ENCODE measurements at places on chromosomes 1 and 21.

DNA sequence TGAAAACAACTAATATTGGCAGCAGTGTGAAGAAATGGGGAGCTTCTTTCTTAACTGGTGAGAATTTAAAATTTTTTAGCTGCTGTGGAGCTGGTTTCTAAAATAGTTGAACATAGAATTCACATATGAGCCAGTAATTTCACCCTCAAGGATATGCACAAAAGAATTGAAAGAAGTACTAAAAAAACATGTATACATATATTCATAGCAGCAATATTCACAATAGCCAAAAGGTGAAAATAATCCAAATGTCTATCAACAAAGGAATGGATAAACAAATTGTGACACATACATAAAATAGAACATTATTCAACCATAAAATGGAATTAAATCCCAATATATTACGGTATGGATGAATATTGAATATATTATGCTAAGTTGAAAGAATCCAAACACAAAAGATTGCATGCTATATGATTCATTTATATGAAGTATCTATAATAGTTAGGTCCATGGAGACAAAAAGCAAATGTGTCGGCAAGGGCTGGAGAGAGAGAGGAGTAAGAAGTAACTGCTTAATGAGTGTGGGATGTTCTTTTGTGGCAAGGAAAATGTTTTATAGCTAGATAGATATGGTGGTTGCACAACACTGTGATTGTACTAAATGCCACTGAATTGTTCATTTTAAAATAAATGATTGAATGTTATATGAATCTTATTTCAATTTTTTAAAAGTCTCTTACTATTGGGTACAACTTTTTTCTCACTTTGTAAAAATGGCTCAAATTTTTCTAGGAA is 14.8 kb upstream of the COL11A1 start:
- DNase-seq: no peak

DNA sequence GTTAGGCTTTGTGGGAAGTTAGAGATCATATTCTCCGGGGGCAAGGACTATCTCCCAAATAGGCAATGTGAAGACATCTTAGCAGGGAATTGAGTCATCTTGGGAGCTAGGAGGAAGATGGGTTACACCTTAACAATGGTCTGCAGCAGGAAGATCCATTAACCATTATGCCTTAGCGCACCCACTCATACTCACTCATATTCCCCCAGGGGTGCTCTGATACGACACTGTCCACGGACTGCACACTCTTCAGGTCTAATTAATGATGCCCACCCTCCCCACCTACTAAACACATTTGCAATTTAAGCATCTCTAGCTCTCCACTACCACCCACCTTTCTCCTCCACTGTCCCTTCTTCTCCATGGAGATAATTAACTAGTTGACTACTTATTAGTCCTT is 857 bp upstream of the AK5 start:
- no peak for DNase-seq

DNA sequence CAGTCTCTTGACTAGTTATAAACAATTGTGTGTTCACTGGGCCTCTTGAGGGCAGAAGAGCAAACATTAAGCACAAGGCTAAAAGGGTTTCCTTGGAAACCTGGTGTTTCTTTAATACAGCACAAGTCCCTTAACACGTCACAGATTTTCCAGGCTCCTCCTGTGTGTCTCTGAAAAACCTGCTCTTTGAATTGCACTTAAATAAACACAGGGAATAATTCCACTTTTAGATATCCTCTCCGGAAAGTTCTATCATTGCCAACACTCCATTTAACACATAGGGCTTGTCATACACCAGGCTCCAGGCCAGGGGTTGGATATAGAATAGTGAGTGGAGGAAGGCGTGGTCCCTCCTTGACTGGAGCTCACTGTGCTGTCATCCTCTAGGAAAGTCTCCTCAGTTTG is 442.6 kb downstream of the DSCAM start:
- no peak for DNase-seq

DNA sequence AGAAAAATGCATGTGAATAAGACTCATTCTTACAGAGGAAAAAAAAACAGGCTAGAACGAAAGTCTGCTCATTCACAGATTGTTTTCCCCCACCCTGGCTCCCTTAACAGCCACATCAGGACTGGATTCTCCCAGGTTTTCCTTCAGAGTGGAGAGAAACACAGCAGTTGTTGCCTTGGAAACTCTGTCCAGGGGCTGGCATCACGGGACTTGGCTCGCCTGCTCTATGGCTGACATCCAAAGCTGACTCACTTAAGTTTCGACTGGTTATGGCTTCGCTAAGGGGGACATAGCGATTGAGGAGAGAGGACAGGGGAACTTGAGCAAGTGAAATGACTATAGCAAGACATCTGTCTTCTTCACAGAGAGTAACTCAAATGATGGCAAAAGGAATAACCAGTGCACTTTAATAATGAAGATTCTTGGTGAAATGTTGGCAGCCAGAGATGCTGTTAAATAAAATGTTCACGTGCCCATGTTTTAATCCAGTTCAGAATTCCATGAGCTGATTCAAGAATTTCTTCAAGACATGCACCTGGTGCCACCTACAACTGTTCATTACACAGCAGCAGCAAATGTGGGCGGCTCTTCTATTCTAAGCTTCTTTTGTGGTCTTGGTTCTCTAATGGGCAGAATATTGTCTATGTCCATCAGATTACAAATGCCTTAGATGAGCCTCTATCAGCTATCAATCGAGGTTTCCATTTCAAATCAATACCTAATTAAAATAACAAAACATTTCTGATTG is 21.8 kb downstream of the MIS18A start:
- no peak for DNase-seq

GRCh38 chr21:22791986-22792560 is 1793.9 kb downstream of the NCAM2 start:
- DNase-seq: no peak

- no peak for DNase-seq
Measured at GRCh38 chr1:63012339-63012738, 228.4 kb downstream of the ATG4C start.

GRCh38 chr1:234212764-234213657 is 160.2 kb upstream of the COA6 start:
- DNase-seq: no peak

DNA sequence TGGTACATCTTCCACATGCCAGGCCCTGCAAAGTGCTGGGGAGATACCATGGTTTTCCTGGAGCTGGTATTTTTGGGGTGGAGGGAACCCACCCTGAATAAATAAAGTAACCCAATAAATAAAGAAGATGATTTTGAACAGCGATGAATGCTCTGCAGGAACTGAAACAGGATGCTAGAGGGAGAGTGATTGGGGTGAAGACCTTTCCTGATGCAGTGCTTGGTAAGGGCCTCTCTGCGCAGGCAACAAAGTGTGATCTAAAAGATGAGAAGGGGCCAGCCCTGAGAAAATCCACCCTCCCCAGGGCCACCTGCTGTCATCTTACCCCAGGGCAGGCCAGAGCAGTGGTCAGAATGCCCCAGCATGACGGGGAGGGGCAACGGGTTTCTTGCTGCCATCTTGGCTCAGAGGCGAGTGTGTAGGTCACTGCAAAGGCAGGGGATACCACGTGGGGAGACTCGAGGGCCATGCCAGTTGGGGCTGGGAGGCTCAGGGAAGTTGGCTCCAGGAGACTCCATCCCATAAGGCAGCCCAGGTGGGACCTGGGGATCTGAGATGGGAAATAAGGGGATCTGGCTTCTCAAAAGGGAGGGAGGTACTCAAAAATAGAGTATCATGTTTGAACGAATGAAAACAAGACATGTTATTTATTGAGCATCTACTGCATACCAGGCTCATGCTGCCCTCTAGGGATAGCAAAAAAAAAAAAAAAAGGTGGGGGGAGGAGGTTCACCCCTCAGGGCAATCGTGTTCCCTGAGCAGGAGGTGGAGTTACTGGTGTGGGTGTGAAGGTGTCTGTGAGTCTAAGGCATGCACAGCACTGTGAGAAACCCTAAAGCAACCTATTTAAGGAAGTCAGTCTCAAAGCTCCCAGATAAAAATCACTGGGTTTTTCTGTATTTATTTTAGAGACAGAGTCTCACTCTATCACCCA is 2.8 kb downstream of the SRARP start:
- no peak for DNase-seq

DNA sequence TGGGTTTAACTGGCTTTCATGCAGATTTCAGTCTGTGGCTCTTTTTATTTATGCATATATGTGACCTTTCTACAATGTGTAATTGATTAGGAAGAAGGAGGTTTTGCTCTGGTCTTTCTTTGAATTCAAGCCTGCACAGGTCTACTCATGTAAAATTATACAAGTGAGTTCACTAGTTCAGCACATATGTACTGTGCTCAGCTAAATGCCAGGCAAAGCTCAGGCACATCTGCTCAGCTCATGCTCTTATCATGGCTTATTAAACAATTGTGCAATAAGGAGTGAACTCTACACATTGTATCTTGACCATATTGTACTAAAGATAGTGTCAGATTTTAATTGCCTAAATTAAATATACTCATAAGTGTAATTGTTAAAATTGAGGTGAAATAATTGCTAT is 378.4 kb downstream of the ADGRL2 start:
- DNase-seq: no peak

GRCh38 chr1:116203181-116203723 is 92.1 kb downstream of the MAB21L3 start:
- DNase-seq: no peak

DNA sequence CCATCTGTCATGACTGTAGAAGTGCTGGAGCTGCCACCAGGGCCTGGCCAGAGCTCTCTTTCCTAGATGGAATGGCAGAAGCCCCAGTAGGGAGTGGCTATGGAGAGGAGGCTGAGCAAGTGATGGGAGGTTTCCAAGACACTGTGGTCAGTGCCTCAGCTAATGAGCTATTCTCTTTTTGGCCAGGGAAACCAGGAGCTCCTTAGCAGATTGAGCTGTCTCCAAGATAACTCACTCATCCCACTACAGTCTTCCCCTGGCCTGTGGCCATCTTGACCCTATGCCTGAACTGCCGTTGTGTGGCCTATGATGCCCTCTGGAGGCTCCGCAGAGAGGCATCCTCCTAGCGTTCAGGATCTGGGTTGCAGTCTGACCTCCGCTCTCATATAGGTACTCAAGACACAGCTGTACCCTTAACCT is 60.5 kb downstream of the ERI3 start:
- DNase-seq: no peak

GRCh38 chr1:32848354-32849063 is 22.2 kb downstream of the FNDC5 start:
- DNase-seq: no peak

- DNase-seq: no peak
Measured at GRCh38 chr1:175530183-175530582, 213.2 kb downstream of the TNR start.

DNA sequence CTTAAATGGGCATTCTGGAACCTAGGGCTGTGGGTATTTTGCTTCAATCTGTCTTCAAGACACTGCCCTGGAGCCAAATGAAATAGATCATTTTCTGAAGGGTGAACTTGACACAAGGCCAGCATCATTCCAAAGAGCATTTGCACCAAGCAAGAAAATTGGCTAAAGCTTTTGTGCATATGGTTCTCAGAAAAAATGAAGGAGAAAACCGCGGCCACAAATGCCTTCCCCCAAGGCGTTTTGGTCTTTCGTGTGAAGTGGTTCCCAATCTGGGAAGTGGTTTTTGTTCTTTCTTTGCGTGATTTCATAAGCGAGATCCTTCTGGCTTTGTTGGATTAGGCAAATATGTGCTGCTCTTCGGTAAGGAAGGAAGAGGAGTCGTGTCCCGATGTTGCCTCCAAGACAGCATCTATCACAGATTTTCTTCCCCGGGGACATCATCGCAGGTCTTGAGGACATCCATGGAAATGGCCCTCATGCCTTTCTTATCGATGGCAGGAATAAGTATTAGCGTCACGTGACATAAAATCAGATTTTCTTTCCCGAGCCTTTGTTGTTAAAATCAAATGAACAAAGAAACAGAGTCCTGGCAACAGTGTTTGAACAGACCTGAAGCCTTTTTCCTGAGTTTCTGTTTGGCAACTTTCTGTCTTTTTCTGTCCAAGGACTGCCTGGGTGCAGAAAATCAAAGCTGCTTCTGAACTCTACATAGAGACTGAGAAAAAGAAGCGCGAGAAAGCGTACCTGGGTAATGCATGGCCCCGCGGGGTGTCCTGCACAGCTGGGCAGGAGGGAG is 31.0 kb downstream of the ATP5PO start:
- no peak for DNase-seq

- no peak for DNase-seq
Measured at GRCh38 chr1:74193908-74194307, 4.1 kb downstream of the LRRIQ3 start.

DNA sequence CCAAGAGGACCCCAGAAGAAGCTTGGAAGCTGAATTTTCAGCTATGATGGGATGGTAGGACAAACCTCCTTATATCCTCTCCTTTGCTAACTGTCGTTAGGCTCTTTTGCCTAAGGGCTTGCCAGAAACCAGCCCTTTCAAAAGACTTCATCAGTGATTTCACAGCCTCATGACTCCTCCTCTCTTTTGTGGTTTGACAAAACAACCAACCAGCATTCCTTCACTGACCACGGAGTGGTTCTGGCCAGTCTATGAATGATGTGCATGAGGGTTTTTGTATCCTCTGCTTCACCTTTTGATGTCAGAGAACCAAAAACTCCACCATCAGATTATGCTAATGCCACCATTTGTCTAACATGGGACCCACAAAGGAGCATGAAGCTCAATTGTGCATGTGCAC is 116.9 kb upstream of the COA6 start:
- DNase-seq: no peak

DNA sequence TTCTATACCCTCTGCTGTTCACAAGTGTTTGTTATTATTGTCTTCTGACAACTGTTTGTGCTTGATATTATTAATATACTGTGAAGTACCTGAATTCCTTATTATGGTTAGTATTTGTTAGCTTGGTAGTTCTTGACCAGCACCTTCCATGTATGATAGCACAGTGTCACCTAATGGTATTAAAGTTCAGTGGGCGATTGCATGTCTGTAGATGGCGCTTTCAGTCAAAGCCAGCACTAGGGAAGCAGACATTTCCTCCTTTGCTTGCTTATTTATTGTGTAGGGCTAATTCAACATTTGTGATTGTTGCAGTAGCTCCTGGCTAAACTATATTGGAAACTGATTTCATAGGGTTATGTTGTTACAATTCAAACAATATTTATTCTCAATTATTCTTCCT is 218.0 kb downstream of the ZP4 start:
- DNase-seq: no peak

GRCh38 chr1:237851210-237851845 is 39.4 kb downstream of the ZP4 start:
- DNase-seq: no peak

DNA sequence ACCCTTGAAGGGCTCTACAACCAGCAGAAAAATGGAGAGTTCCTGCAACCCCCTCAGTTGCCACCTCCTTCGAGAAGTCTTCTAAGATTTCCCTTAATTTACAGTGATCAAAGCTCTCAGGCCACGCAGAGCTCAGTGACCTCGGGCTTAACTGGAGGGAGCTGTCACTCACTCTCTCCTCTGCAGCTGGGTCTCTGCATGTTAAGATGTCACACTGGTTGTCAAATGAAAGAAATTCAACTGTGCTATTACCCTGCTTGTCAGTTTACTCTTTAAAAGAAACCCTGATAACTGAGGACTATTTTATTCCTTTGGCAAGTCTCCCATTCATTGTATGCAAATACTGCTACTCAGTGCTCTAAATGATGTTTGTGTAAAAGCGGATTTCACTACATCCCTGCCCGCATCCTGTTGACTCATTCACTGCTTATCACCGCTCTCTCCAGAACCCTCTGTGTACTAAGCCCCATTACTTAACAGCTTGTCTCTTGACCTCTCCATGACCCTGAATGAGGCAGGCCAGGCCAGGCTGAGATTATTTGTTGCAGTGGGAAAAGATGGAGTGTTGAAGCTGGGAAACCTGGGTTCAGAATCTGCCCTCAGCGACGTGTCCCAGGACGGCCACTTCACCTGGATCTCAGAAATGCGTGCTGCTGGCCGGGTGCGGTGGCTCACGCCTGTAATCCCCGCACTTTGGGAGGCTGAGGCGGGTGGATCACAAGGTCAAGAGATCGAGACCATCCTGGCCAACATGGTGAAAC is 13.7 kb downstream of the DHRS3 start:
- no peak for DNase-seq
